Hindlimb muscle (tissue), 1 donor: ENCODE measurements at places on chromosomes 7 and 10.

- no peak for DNase-seq
Observed at GRCh38 chr7:141695803-141696289, 6.1 kb downstream of the DENND11 start.

- DNase-seq = no peak
Observed at GRCh38 chr10:131854579-131855335, 46.1 kb upstream of the PPP2R2D start.

GRCh38 chr7:106347229-106347833 lies 62.5 kb upstream of the NAMPT start:
- DNase-seq = no peak

- DNase-seq = no peak
Observed at GRCh38 chr10:106513352-106513771, 651.1 kb downstream of the SORCS1 start.

DNA sequence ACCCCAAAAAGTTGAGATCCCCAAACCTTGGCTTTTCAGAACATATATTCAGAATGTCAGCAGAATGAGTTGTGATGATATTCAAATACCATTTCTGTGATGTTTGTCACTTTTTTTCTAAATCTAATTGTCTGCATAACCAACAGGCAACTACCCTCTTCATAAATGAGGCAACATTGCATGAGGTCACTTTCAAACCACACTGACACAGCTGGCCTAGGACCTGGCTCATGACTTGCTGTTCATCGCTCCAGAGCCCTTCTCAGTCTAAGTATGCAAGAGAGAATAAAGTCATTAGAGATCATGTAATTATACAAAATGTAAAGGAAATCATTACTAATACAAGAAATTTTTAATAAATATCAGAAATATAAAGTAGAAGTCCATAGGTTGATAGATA lies 681.9 kb downstream of the GRM8 start:
- no peak for DNase-seq

- DNase-seq = no peak
Observed at GRCh38 chr10:103506061-103506460, 12.6 kb downstream of the NEURL1 start.

DNA sequence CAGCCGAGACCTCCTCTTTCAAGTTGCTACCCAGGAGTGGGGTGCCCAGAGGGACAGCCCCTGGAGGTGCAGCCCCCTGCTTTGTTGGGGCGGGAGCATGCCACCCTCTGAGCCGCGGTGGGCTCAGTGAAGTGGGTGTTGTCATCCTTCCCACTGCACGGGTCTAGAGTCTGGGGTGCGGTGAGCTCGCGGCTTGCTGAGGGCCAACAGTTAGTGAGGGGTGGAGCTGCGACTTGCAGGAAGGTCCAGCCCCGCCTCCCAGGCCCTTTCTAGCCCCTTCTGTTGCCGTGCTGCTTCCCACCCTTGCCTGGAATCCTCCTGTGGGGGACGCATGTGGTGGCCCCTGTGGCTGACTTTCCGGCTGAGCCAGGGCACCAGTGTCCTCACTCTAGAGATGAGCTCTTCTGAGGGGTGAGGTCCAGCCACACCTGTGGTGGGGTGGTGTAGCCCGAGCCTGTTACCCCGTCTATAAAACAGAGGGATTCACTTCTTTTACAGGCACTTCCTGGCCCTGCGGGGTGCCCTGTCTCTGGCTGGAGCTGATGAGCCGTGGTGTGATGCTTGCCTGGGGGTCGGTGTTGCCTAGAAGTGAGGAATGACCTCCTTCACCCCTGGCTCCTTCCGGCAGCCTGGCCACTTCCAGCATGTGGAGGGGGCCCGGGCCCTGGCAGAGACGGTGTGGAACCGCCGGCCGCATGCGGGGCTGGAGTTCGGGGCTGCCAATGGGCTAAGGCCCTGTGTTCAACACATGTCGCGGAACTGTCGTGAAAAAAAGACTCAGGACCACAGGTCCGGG lies 127.9 kb downstream of the FAM53B start:
- no peak for DNase-seq

- no peak for DNase-seq
Observed at GRCh38 chr10:105210546-105210945, 569.5 kb downstream of the SORCS3 start.
